Activated T-helper 17 cell treated with anti-CD3 and anti-CD28 coated beads, Interleukin-2, amount 50 U/mL, for 72 hours (primary cell): ENCODE measurements at places on chromosomes 16 and 17. TPM values are rescaled to one million over a fixed set of nuclear protein-coding genes. Genes with fewer than 3 reads are reported as not detected.

DNA sequence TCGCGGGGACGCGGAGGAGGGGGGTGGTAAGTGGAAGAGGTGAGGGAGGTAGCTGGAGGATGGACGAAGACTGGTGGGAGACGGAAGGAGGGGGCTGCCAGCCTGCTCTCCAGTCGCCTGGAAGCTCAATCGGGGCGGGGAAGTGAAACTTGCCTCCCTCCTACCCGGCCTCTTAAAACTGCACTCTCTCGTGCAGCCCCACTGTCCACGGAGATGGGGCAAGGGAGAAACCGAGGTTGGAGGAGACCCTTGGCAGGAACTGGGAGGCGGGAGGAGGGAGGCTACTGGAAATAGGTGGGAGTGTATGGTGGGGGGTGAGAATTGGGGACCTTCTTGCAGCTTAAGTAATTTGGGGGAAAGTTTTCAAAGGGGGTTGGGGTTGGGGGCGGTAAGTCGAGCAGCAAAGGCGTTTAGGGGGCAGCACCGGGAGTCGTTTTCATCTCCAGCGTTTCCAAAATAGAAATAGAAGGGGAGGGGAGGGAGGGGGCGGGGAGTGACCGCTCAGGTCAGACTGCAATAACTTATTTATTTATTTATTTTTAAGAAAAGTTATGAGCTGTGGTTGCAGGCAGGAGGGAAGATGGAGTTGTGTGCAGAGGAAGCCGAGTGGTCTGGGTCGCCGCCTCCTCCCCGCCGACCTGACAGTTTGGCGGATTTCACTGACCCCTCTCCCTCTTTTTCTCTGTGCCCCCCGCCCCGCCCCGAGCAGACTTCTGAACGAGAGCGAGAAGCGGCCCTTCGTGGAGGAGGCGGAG is 1.4 kb downstream of the SOX9 start:
- no peak for ATAC-seq

- ATAC-seq, result no peak
Observed at GRCh38 chr17:62059414-62059813, 5.7 kb downstream of the MED13 start.

GRCh38 chr17:45223539-45224528 is 2.1 kb downstream of the FMNL1 start:
- ATAC-seq, result peak; percentile 46

GRCh38 chr16:67091906-67092566 is 17.7 kb upstream of the PHAF1 start:
- ATAC-seq, result peak; percentile 89

The KRTAP1-1 gene
- not detected for total RNA-seq

- ATAC-seq, result no peak
Observed at GRCh38 chr17:27530764-27531391, 74.6 kb downstream of the KSR1 start.

DNA sequence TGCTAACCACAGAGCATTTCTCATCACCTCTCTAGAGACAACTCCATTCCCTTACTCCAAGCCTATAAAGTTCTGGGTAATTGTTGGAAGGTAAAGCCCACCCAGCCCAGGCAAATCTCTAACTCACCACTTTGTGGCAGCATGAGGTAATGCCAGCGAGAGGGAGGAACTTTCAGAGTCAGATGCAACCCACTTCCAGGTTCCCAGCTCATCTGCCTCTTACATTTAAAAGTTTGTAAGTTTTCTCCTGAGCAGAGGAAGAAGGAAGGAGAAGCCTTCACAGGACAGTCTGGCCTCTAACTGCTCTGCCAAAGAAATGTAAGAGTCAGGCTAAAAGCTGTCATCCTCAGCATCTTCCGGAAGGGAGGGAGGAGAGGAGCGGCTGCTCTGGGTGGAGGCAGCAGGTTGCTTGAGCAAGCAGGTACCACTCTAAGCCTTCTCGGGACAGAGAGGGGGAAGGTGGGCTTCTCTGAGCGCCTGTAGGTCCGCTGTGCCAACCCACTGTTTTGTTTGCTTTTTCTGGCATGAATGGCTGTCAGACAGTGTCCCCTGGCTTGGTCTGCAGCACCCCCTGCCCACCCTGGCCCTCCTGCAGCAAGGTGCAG is 1.0 kb downstream of the ZNF319 start:
- ATAC-seq, result no peak

- peak; percentile 11 for ATAC-seq
Observed at GRCh38 chr17:32927724-32928585, at the start of gene TMEM98. Gene TMEM98, plus strand, starts transcription at chr17:32928153. Its CDS starts 3,376 bp downstream, at chr17:32931529.

DNA sequence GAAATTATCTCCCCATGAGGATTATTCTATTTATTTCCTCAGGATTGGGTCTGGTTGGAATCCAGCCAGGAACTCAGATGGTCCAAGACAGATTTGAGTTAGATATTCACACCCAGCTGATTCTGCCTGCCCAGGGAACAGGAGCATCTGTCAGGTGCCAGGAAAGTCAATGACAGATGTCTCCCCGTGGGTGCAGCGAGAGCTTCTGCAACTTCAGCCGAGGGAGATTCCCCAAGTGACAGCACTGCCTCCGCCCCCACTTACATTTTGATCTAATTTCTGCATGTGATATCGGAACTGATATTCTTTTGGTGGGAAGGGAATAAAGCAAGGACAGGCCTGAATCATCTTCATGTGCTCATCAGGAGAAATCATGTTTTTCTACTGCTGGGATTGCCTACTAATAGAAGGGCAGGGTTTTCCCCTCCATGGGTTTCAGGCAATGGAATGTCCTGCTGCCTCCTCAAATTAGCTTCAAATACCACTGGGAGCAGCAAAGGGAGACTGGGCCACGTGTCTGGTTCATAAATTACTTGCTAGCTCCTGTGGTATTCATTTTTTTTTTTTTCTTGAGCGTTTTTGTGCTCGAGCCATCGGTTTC is 15.7 kb upstream of the DHX8 start:
- ATAC-seq, result no peak

The LRRC37A gene
- 1.8 TPM for total RNA-seq

- ATAC-seq, result no peak
Observed at GRCh38 chr16:24969071-24969470, 46.1 kb downstream of the ARHGAP17 start.

The MRM3 gene
- total RNA-seq, result 30.0 TPM

The HIC1 gene
- 24.4 TPM for total RNA-seq

DNA sequence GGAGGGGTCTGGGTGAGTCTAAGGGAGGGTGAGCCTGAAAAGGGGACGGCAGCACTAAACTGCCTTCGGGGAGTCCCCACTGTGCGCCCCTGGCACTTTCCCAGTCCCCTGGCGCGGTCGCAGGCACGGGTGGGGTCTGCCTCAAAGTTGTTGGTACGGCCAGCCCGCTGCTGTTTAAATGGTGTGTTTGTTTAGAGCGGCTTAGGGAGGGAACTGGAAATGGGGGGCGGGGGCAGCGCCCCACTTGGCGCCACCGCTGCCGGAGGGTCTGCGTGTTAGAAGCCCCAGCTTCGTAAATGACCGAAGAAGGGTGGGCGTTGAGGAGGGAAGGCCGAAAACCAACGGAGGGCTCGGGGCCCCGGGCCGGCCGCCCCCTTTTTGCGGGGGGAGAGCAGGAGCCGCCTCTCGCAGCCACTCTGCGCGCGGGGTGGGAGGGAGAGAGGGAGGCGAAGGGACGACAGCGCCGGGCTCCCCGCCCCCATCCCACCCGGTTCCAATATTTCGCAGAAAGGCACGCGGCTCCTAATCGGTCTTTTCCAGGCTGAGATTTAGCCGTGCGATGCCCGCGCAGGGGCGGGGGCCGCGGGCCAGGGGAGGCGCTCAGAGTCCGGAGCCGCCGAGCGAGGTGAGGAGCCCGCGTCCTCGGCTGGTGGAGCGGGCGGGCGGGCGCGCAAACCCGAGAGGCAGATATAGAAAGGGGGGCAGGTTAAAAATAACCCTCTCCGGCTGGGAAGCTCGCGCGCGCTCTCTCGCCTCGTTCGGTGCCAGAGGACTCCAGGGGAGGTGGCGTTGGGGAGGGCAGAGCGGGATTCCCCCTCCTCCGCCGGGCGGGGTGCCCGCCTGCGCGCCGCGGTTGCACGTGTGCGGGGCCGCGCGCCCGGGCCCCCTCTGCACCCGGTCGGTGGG is 54.9 kb downstream of the SREBF1 start:
- peak; percentile 17 for ATAC-seq

The TLCD2 gene
- 1.1 TPM for total RNA-seq

GRCh38 chr16:85371948-85372347 is 241.2 kb upstream of the GSE1 start:
- ATAC-seq, result no peak

The GJC1 gene
- 3.4 TPM for total RNA-seq

- ATAC-seq, result peak; percentile 73
Observed at GRCh38 chr17:78474614-78475146, 96.2 kb downstream of the PGS1 start.

The WSCD1 gene
- not detected for total RNA-seq

DNA sequence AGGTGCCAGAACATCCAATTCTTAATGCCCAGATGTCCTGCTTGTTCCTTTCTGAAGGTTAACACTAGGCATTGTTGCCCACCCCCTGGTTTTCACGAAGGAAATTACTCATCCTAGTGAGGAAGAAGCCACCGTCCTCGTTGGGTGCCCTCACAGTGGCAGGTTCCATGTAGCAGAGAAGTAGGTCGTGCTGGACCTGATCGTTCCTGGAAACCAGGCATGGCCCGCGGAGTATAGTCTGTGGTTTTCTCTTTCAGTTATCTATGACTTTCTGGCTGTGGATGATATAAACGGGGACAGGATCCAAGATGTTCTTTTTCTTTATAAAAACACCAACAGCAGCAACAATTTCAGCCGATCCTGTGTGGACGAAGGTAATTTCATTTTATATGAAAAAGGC is 16.5 kb downstream of the RGS11 start:
- peak; percentile 75 for ATAC-seq

- no peak for ATAC-seq
Observed at GRCh38 chr16:59973966-59974365, 1239.8 kb upstream of the GOT2 start.

DNA sequence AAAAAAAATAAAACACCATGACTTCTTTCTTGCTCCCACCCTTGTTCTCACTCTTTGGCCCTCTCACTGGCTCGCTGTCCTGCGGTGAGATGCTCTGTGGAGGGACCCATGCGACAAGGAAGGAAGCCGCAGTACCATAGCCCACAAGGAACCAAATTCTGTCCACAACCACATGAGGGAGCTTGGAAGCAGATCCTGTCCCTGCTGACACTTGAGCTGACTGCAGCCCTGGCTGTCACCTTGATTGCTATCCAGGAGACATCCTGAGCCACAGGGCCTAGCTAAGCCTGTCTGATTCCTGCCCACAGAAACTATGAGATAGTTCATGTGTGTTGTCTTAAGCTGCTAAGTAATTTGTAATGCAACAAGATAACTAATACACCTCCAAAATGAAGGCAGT is 4.8 kb upstream of the MT2A start:
- ATAC-seq, result no peak

DNA sequence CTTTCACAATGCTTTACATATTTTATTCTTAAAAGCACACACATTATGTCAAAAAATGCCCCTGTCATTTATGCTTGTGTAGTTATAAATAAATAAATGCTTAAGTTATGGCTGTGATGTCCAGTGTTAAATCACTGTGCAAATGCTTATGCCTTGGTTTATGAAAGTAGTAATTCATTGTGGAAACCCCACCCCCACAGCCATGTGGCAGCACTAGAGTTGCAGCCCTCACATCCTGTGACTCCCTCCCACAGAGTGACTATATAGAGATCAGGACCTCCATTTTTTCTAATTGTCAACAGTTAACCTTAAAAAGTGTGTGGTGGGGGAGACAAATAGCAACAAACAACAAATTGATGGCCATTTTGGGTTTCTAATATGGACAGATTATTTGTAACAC is 2.4 kb downstream of the SKAP1 start:
- ATAC-seq, result peak; percentile 83

The TMC7 gene
- total RNA-seq, result not detected

The ADAD2 gene
- not detected for total RNA-seq

DNA sequence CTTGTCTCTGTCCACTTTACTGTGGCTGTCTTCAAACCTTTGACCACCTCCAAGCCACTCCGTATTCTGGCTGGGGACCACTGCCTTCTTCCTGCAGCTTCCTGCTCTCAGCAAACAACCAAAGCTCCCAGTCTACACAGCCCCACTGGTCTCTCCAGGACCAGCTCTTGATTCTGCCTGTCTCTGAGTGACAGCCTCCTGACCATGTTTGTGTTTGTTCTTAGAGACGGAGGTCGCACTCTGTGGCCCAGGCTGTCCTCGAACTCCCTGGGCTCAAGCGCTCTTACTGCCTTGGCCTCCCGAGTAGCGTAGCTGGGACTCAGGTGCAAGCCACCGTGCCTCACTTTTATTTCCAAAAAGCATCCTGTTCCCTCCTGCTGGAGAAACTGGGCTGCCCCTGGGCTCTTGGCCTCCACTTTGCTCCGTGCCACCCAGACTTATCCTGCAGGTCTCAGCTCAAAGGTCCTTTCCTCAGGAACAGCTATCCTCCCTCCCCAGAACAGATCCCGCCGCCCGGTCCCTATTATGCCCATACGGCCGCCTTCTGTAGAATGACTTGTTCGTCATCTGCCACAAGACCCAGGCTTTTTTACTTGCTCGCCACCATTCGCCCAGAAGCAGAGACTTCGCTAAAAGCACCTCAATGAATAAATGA is 9.1 kb downstream of the MNT start:
- no peak for ATAC-seq

The CLEC18B gene
- 2.0 TPM for total RNA-seq

GRCh38 chr17:75032720-75033280 is 14.0 kb downstream of the ATP5PD start:
- peak; percentile 8 for ATAC-seq

- no peak for ATAC-seq
Observed at GRCh38 chr16:48235058-48235555, 9.0 kb upstream of the LONP2 start.

DNA sequence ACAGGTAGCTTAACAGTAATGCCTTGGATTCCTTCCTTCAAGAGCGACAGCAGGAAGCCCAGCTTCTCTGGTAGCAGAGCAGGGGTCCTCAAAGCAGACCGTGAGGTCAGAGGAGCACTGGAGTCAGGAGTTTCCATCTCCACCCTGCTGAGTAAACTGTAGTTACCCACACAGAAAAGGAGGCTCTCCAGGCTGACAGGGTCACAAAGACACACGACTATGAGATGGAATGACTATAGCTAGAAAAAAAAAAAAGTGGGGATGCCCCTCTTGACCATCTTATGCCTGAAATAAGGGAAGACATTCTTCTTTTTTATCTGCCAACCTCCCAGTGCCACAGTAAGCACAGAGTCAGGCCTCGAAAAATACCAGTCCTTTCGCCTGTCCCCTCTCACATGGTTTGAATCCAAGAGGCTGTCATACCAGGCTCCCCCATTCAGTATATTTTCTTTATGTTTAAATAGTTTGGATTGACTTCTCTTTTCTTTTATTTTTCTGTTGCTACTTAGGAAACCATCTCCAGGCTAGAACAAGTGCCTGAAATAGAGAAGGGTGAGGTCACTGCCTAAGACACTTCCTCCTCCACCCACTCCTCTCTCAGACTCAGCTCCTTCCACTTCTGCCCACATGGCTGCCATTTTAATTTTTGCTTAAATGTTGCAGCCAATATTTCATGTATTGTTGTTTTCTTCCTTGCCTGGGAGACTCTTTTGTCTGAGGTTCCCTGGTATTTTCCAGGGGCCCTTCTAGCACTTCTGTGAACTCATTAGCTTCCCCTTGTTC is 707.4 kb downstream of the MAF start:
- ATAC-seq, result peak; percentile 51

GRCh38 chr17:74172700-74173099 is 30.8 kb upstream of the RPL38 start:
- ATAC-seq, result no peak

- no peak for ATAC-seq
Observed at GRCh38 chr16:54750249-54750648, 180.4 kb upstream of the IRX5 start.
